Esophagus muscularis mucosa (tissue), 4 donors: ENCODE measurements at places on chromosomes 3 and 15. TPM values are rescaled to one million over a fixed set of nuclear protein-coding genes. Genes with fewer than 3 reads are reported as not detected.

Gene C3orf22
- not detected for total RNA-seq

Gene ZNF501
- 9.9 TPM for total RNA-seq

Gene MME
- 3.6 TPM for total RNA-seq

Gene PLA2G4E
- total RNA-seq = not detected

Gene RHOV
- total RNA-seq = not detected

Gene CMTM6
- 40.3 TPM for total RNA-seq

Gene SYNPR
- total RNA-seq = not detected

Gene SLC51B
- not detected for total RNA-seq

Gene TCTA
- total RNA-seq = 26.6 TPM

GRCh38 chr15:62453981-62454380 is 288.9 kb upstream of the C2CD4B start:
- H3K27me3 ChIP-seq = no peaks in the 10 kb centered on the region
- no peak for DNase-seq
- H3K27ac ChIP-seq = no peak overlapping the region

DNA sequence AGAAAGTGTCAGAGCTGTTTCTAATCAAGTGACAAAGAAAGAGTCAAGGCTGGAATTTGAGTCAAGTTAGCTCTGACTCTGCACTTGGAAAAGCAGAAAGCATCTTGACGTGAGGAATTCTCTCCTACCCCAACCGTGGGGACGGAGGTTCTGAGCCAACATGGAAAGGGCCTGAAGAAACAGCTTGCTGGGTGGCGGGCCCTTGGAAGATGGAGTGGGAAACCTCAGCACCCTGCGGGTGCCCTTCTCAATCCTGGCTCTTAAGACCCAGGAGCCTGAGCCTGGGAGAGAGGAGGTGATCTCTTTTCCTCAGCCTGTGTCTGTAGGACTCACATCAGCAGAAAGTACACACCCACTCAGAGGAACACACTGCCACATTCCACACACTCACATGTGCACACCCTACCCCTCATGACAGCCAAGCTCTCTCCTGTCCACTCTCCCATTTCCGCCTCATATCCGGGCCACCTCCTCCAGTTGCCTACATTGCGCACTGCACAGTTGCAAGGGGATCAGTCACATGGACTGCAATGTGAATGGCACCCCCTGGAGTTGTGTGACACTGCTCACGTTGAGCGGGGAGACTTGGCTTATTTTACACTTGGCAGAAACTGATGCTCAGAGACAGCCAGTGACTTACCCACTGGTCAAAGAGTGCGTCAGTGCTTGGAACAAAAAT is 101.5 kb upstream of the SLC6A6 start:
- no peak for DNase-seq
- H3K27ac ChIP-seq = no peak overlapping the region
- H3K4me3 ChIP-seq = no peak overlapping the region

DNA sequence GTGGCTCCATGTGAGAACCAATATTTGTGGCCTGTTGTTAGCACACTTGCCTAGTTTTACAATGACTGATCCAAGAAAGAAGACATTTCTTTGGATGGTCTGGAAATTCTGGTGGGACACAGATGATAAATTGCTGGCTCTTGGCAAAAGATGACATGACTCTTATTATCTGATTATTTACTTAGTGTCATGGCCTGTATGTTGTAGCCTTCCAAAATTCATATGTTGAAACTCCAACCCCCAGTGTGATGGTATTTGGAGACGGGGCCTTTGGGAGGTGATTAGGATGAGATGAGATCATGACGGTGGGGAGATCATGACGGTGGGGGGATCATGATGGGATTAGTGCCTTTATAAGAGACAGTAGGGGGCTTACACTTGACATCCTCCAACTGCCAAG is 30.0 kb upstream of the AKAP13 start:
- no peaks in the 10 kb centered on the region for H3K27me3 ChIP-seq
- no peaks in the 10 kb centered on the region for H3K36me3 ChIP-seq
- H3K4me3 ChIP-seq = no peak overlapping the region
- no peak overlapping the region for H3K27ac ChIP-seq
- no peak for DNase-seq
- H3K4me1 ChIP-seq = peaks cover 14% of the 10 kb centered on the region

DNA sequence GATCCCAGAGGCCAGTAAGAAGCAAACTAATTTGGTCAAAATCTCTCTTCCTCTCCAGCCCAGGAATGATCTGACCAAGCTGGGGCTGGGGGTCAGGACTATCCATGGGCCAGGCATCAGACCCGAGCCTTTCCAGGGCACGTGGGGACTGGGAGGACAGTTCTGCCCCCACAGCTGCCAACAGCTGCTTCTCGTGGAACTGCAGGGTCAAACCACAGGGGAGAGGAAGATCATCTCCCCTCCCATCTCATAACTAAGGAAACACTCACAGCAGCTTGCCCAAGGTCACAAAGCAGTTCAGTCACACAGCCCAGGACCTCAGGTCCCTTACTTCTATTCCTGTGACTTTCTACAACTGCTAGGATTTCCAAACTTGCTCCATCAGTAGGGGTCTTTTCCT is 47.1 kb downstream of the DAPK2 start:
- H3K4me1 ChIP-seq = peaks cover 18% of the 10 kb centered on the region
- no peak for DNase-seq
- no peak overlapping the region for H3K4me3 ChIP-seq
- no peaks in the 10 kb centered on the region for H3K36me3 ChIP-seq
- no peak overlapping the region for H3K27ac ChIP-seq

GRCh38 chr3:87949189-87949878 is 109.5 kb downstream of the CGGBP1 start:
- no peak for DNase-seq
- no peaks in the 10 kb centered on the region for H3K36me3 ChIP-seq
- no peaks in the 10 kb centered on the region for H3K27me3 ChIP-seq
- no peaks in the 10 kb centered on the region for H3K4me1 ChIP-seq
- H3K27ac ChIP-seq = no peak overlapping the region
- H3K4me3 ChIP-seq = no peak overlapping the region

GRCh38 chr3:149487598-149488197 is 13.2 kb downstream of the TM4SF4 start:
- no peak for DNase-seq
- no peaks in the 10 kb centered on the region for H3K27me3 ChIP-seq
- peaks cover 8% of the 10 kb centered on the region for H3K4me1 ChIP-seq
- no peak overlapping the region for H3K4me3 ChIP-seq
- no peaks in the 10 kb centered on the region for H3K36me3 ChIP-seq

- DNase-seq = no peak
- no peaks in the 10 kb centered on the region for H3K36me3 ChIP-seq
- no peak overlapping the region for H3K4me3 ChIP-seq
- H3K4me1 ChIP-seq = no peaks in the 10 kb centered on the region
Observed at GRCh38 chr3:158470944-158471638, 99.9 kb upstream of the MLF1 start.

- H3K36me3 ChIP-seq = peaks cover 3% of the 10 kb centered on the region
- H3K4me3 ChIP-seq = no peak overlapping the region
- peaks cover 40% of the 10 kb centered on the region for H3K4me1 ChIP-seq
- no peak for DNase-seq
- peak overlapping the region; percentile 61 for H3K27ac ChIP-seq
Observed at GRCh38 chr15:41944313-41944940, 27.9 kb downstream of the EHD4 start.

- no peak overlapping the region for H3K4me3 ChIP-seq
- no peaks in the 10 kb centered on the region for H3K36me3 ChIP-seq
- H3K27ac ChIP-seq = no peak overlapping the region
- no peaks in the 10 kb centered on the region for H3K4me1 ChIP-seq
Observed at GRCh38 chr15:70412794-70413193, 315.1 kb upstream of the TLE3 start.

GRCh38 chr3:173993299-173993698 is 595.8 kb downstream of the NLGN1 start:
- H3K36me3 ChIP-seq = no peaks in the 10 kb centered on the region
- H3K4me3 ChIP-seq = no peak overlapping the region
- no peak overlapping the region for H3K27ac ChIP-seq
- H3K27me3 ChIP-seq = no peaks in the 10 kb centered on the region

DNA sequence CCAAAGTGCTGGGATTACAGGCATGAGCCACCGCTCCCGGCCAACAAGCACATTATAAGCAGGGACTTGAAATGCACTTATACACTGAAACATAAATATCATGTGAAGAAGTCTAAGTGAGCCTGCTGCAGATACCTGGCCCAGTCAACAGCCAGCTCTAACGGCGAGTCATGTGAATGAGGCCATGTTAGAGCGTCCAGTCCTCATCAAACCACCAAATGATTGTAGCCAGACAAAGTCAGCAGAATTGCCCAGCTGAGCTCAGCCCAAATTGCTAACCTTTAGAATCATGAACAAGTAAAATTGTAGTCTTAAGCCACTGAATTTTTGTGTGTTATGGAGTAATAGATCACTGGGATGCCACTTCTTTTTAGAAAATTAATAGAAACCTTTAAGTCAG is 37.8 kb upstream of the UACA start:
- H3K4me3 ChIP-seq = no peak overlapping the region
- H3K27me3 ChIP-seq = no peaks in the 10 kb centered on the region
- no peaks in the 10 kb centered on the region for H3K36me3 ChIP-seq
- DNase-seq = no peak
- H3K27ac ChIP-seq = peak overlapping the region; percentile 61

DNA sequence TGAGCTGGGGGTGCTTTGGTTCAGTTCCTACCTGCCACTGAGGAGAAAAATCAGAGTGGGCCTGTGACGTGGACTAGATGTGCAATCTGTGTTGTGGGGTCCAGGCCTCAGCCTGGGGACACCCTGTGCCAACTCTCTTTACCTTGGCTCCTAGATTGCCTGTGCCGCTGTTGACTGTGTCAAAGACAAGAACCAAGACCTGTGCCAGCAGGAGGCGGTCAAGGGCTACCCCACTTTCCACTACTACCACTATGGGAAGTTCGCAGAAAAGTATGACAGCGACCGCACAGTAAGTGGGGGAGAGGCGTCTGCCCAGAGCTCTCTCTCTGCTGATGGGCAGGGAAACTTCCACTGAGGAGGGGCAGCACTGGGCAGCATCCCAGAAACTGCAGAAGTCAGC is 40.6 kb upstream of the SEC22A start:
- H3K36me3 ChIP-seq = peaks cover 45% of the 10 kb centered on the region
- no peak overlapping the region for H3K4me3 ChIP-seq
- H3K4me1 ChIP-seq = no peaks in the 10 kb centered on the region
- H3K27me3 ChIP-seq = no peaks in the 10 kb centered on the region

DNA sequence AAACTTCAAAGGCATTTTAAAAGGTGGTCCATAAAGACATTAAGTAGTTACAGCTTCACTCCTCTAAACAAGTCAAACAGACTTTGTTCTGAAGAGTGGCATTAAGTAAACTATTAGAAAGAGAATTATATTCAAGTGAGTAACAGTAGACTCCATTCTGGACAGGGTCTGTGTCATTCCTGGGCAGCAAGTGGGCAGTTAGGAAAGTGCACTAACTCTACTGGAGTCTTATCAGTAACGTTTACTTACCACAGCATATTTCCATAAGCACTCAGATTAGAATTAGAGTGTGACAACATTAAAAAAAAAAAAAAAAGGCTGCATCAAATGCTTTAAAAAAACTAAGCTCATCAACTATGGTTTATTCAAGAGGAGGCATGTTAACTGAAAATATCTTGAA is 10.6 kb downstream of the UBR1 start:
- no peak overlapping the region for H3K4me3 ChIP-seq
- H3K4me1 ChIP-seq = peaks cover 38% of the 10 kb centered on the region
- no peak overlapping the region for H3K27ac ChIP-seq
- DNase-seq = no peak
- no peaks in the 10 kb centered on the region for H3K27me3 ChIP-seq

DNA sequence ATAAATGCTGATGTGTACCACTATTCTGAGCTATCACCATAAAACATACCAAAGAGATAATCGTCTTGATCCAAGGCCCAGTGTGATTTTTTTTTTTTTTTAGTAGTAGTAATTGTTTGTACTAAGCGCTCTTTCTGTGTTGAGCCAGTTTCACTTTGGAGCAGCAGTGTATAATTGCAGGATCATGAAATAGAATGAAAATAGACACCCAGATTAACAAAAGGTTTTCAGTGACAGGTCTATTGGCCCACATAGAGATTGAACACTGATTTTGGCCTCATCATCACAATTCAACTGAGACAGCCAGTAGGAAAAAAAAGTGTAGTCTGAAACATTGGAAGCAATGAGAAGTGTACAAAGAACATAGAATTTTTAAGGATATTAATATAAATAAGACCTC is 749.8 kb downstream of the NAALADL2 start:
- no peak overlapping the region for H3K4me3 ChIP-seq
- H3K36me3 ChIP-seq = no peaks in the 10 kb centered on the region
- H3K27ac ChIP-seq = no peak overlapping the region
- DNase-seq = no peak
- no peaks in the 10 kb centered on the region for H3K27me3 ChIP-seq
